Stimulated activated CD8-positive, alpha-beta memory T cell treated with anti-CD3 and anti-CD28 coated beads, Interleukin-2, amount 100 ng/mL, for 1 hour (primary cell): ENCODE measurements at places on chromosomes 6 and 20.
A peak's percentile ranks its signal among the peaks of the same experiment; 100 is the strongest.

GRCh38 chr6:140744659-140745320, 1370.3 kb upstream of the CITED2 start:
- no peak for DNase-seq

DNA sequence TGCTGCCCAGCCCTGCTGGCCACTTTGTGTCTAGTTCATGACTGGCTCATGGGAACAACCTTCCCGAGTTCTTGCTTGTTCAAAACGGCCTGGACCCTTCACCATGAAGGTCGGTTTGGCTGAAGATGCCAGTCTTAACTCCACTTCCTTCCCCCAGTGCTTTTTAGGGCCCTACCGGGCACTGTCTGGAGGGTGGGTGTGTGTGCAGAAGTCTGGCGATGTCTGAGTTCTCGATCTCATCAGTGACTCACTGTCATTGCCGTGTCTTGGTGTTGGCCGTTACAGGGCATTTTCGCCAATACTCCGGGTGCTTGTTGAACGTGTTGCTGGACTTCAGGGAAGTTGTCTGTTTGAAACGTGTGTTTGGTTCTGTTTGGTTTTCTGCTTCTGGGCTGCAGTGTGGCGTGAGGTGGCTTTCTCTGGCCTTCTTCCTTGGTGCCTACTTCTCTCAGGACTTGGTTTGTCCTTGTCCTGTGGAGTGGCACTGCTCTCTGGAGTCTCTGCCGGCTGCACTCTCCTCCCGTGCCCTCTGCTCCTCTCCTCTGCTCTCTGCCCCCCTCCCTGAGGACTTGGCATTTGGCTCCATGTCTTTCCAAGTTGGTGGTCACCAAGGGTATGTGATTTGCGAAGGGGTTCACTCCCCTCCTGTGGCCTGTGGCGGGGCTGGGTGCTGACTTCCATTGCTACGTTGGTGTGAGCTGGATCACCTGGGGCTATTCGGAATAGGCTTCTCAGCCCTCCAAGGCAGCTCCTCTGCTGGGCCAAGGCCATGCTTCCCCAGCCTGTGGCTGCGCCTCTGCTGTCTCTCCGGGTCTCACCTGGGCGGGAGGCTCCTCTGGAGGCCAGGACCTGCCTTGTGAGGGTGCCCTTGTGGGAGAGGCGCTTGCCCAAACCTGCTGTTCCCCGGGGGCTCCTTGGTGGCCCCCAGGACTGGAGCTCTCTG, 38.2 kb downstream of the PYGB start:
- DNase-seq = no peak

- no peak for DNase-seq
Measured at GRCh38 chr20:20331817-20332216, 36.1 kb upstream of the INSM1 start.

DNA sequence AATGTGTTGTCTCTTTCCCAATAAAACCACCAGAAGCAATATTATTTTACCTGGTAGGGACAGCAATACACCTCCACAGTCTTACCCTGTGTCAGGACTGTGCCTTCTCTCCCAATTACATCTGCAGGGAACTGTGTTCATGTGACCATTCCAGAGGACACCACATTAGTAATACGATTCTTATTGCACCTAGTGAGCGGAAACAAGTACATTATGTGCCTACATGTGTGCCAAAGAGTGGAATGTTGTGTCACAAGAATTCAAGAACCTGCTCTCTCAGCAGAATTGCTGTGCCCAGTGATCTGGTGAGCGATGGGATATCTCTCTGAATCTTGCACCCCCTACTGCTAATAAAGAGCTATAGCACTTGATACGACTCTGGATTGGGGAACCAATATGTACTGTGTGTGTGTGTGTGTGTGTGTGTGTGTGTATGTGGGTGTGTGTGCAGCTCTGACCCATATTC, 57.4 kb upstream of the FOXC1 start:
- no peak for DNase-seq

GRCh38 chr6:15507221-15507620, 155.6 kb downstream of the DTNBP1 start:
- no peak for DNase-seq

GRCh38 chr20:46800409-46800804, 91.0 kb downstream of the SLC2A10 start:
- no peak for DNase-seq

DNA sequence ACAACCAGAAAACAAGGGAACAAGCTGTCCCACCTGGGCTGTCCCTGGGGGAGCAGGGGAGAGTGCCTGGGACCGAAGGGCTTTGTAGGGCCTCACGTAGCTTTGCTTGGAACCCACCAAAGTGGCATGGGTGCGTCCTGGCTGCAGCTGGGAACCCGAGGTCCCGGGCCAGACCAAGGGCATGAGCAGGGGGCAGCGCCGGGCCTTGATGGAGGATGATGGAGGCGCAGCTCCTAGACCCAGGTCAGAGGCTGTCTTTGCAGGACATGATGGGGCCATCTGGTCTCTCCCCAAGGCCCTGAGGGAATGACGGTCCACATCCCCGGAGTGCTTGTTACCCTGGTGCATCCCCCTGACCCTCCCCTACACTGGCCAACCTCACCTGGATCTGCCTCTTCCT, 7.6 kb upstream of the OSBPL2 start:
- DNase-seq = no peak

GRCh38 chr6:154579046-154579445, 68.6 kb upstream of the CNKSR3 start:
- no peak for DNase-seq

GRCh38 chr6:48069280-48069679, 41.7 kb downstream of the PTCHD4 start:
- no peak for DNase-seq

DNA sequence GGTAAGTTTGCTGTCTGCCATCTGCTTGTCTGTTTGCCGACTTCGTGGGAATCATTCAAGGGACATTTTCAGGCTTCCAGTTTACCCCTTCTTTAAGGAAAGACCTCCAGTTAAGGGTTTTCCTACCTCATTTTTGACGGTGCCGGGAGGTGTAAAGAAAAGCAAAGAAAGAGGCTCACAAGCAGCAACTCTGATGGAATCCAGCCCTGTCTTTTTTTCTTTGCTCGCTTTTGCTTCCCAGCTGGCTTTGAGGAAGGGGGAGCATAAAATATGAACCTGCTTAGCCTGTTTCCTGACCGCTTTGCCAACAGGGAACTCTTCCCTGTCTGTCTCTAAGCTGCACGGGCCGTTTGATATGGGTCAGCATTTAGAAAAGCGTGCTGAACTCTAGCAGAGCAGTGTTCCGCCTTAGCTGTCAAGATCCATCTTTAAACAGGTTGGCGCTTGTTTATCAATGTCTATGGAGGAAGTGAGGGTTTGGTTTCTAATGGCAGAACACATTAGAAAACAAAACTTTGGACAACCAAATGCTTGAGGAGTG, 13.8 kb downstream of the SYTL3 start:
- no peak for DNase-seq

GRCh38 chr20:1392443-1392692, 486 bp downstream of the FKBP1A start:
- DNase-seq = no peak

GRCh38 chr6:71468841-71469700, 180.5 kb downstream of the OGFRL1 start:
- DNase-seq = no peak

- no peak for DNase-seq
Measured at GRCh38 chr6:134596191-134596590, 278.3 kb upstream of the SGK1 start.

GRCh38 chr6:37205175-37205996, 35.4 kb downstream of the PIM1 start:
- DNase-seq = no peak

DNA sequence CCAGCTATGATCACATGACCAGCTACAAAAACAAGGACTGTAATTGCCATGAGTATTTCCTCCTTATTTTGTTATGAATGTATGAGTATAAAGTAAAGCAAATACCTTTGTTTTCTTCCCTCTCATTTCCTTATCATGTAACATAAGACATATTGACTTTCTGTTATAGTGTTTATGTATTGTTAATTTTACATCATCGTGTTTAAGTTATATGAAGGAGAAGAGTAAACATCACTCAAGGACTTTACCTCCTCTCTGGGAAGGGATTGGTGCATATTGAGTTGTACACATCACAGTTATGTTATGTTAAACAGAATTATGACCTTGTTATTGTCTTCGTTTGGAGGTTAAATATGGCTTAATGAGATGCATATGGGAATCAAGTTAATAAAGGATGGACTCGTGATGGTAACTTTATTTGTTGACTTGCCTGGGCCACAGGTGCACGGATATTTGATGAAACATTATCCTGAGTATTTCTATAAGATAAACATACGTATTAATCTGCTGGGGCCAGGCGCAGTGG, 57.3 kb upstream of the CNKSR3 start:
- DNase-seq = no peak

- DNase-seq = no peak
Measured at GRCh38 chr6:43246301-43247113, 3.2 kb downstream of the TTBK1 start.

DNA sequence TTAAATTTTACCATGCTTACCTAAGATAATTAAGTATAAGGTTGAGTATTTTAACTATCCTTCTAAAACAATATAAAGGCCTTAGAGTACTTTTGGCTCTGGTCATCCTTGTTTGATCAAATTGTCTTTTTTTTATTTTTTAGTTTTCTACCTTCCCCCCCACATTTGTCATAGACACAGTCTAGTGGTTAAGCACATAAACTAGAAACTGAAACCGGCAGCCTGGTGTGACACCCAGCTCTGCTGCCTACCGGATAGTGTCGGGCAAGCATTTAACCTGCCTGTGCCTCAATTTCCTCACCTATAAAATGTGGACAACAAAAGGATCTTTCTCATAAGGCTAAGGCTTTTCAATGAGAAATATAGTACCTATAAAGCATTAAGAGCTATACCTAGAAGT, 21.6 kb upstream of the TULP4 start:
- peak; percentile 32 for DNase-seq

DNA sequence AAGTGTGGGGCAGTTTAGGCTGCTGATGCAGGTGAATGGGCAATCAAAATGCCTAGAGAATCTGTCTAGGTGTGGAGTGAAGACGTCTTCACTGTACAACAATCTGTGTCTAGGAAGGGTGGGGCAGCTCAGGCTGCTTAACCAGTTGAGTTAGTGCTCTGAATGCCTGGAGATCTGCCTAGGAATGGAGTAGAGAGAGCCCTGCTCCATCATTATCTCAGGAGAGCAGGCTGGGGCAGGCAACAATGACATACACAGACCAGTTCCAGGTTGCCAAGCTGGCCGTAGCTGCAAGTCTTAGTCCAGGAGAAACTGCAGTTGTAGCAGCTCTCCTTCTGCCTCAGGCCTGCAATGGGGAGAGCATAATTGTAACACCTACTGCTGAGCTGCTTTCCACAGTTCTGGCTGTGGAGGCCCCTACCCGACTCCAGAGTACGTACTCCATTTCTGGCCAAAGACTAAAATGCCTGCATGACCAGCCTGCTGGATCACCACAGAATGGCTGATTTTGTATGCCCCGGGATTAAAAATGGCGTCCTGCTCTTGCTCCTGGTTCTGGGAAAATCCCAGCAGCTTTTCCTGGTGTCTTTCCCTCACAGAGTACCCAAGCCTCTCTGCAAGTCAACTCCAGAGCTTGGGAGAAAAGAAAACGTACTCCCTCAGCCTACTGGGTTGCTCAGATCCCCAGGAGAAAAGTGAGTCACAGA, 545.4 kb downstream of the ADGRB3 start:
- DNase-seq = no peak

DNA sequence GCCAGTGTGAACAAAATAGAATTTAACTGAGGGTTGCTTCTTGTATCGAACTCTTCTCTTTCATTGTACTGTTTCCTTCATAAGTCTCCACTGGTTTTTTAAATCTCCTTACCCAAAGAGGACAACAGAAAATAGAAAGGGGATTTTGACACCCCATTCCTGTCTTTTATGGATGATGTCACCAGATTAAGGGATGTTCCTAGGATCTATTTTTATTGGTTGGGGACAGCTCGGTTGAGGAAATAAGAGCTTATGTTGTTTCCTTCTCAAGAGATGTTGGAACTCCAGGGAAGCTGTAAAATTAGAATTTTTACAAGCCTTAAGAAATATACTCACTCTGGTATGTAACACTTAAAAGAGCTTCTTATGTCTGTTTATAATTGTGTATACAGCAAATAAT, 171.5 kb downstream of the PHF3 start:
- DNase-seq = no peak

DNA sequence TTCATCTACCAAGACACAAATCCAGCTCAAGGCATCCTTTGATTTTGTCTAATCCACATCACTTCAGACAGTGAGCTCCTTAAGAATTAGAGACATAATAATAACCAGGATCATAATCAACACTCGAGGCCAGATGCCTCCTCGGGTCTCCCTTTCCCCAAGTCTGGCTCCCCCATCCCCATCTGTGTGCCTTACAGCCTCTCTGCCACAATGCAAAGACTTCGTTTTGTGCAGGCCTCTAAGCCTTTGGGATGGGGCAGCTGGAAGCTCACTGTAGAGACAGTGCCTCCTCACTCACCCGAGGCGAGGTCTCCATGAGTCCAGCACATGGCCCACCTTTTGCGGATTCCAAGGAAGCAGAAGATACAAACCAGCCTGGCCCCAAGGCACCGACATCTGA, 30.3 kb downstream of the LRFN2 start:
- DNase-seq = no peak

DNA sequence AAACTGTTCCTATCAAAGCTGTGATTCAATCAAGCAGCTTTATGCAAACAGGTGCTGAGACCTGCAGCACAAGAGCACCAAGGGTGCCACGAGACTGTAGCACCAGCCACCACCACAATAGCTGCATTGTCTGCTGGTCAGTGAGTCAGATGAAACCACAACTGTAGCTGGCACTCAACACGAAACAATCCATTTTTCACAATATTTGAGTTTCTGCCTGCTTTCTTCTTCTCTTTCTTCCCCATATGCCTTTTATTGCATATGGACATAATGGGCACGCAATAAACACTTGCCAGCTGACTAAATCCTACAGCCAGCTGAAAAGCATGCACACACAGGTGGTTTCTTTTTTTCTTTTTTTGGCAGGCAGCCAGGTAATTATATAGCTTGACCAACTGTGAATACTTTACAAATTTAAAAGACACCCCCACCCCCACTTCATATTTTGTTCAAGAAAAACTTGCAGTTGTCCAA, 16.6 kb downstream of the SLC2A12 start:
- DNase-seq = no peak

- DNase-seq = no peak
Measured at GRCh38 chr6:101080597-101080996, 199.5 kb upstream of the ASCC3 start.
